ENCODE measurements at places on chromosomes 13 and 19.
A peak's percentile ranks its signal among the peaks of the same experiment; 100 is the strongest.

GRCh38 chr19:4709440-4710280, 14.0 kb downstream of the DPP9 start:
- no peak for DNase-seq

DNA sequence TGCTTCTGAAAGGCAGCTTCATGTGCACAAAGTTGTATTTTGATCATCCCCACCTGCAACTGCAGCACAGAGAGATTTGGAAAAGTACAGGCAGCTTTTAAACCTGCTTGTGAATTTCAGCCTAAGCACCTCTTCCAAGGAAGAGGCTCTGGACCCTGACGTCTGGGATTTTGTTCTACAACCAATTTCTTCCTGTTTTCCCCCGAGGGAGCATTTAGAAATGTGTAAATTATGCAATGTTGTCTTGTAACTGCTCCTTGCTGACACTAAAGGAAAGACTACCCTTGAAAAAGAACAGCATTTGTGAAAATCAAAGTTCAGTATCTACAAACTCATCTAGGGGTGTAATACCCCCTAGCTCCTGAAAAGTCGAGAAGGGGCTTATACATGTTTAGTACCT, 15.4 kb downstream of the MED26 start:
- DNase-seq, result no peak

GRCh38 chr13:52903320-52903719, 54.9 kb upstream of the PCDH8 start:
- no peak for DNase-seq

DNA sequence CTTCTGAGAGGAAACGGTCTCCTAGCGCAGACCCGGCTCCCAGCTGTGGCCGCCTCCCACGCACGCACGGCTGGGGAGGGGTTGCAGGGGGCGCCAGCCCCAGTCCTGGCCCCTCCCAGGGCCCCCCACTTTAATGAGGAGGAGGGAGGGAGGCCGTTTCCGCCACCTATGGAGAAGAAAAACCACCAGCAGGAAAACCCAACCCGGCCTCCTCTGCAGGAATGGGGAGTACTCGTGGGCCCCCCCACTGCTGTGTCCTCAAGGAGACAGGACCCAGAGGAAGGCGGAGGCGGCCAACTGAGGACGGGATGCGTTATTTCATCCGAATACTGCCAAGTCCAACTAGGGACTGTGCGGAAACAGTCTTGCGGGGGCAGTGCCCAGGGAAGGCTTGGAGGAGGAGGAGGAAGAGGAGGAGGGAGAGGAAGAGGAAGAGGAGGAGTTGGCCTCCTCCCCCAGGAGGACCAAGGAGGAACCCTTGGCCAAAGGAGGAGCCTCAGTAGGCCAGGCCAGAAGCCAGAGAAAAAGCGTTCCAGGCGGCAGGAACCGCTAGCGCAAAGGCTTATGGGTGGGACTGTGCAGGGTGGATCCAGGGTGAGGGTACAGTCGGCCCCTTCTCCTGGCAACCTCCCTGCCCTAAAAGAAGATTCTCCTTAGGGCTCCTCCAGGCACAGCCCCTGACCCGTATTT, 3.9 kb upstream of the SSBP4 start:
- no peak for DNase-seq

GRCh38 chr13:52894413-52894812, 46.0 kb upstream of the PCDH8 start:
- DNase-seq, result no peak

DNA sequence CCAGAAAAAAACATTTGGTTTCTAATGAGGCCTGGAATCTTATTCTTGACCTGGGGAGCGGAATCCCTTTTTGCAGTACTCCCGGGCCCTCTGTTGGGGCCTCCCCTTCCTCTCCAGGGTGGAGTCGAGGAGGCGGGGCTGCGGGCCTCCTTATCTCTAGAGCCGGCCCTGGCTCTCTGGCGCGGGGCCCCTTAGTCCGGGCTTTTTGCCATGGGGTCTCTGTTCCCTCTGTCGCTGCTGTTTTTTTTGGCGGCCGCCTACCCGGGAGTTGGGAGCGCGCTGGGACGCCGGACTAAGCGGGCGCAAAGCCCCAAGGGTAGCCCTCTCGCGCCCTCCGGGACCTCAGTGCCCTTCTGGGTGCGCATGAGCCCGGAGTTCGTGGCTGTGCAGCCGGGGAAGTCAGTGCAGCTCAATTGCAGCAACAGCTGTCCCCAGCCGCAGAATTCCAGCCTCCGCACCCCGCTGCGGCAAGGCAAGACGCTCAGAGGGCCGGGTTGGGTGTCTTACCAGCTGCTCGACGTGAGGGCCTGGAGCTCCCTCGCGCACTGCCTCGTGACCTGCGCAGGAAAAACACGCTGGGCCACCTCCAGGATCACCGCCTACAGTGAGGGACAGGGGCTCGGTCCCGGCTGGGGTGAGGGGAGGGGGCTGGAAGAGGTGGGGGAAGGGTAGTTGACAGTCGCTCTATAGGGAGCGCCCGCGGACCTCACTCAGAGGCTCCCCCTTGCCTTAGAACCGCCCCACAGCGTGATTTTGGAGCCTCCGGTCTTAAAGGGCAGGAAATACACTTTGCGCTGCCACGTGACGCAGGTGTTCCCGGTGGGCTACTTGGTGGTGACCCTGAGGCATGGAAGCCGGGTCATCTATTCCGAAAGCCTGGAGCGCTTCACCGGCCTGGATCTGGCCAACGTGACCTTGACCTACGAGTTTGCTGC, at the start of gene ICAM4:
TSS of gene ICAM4 (plus strand) at position 153 of the 935 bp plus-strand sequence. CDS start at position 211, 58 bp downstream.
- DNase-seq, result peak; percentile 51

- DNase-seq, result no peak
These were observed 40.6 kb downstream of the ZIC5 start for GRCh38 chr13:99930925-99931324.

DNA sequence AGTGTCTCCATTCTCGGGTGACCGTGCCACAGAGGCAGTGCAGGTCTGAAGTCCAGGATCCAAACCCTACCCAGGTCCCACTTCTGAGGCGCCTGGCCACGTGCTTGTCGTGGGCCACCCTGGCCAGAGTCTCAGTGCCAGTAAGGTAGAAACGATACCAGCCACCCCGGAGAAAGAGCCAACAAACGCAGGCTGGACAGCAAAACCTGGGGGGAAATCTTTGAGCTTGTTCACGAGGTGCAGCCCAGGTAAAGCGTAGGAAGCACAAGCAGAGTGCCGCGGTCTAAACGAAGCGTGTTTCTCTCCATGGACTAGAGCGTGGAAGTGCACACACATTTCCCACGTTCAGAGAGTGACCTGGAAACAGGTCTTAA, 95.6 kb downstream of the ATP11A start:
- DNase-seq, result no peak

GRCh38 chr19:8307400-8307964, 676 bp downstream of the CD320 start:
- peak; percentile 5 for DNase-seq

GRCh38 chr19:17332360-17332676, 2.3 kb downstream of the ANO8 start:
- no peak for DNase-seq

DNA sequence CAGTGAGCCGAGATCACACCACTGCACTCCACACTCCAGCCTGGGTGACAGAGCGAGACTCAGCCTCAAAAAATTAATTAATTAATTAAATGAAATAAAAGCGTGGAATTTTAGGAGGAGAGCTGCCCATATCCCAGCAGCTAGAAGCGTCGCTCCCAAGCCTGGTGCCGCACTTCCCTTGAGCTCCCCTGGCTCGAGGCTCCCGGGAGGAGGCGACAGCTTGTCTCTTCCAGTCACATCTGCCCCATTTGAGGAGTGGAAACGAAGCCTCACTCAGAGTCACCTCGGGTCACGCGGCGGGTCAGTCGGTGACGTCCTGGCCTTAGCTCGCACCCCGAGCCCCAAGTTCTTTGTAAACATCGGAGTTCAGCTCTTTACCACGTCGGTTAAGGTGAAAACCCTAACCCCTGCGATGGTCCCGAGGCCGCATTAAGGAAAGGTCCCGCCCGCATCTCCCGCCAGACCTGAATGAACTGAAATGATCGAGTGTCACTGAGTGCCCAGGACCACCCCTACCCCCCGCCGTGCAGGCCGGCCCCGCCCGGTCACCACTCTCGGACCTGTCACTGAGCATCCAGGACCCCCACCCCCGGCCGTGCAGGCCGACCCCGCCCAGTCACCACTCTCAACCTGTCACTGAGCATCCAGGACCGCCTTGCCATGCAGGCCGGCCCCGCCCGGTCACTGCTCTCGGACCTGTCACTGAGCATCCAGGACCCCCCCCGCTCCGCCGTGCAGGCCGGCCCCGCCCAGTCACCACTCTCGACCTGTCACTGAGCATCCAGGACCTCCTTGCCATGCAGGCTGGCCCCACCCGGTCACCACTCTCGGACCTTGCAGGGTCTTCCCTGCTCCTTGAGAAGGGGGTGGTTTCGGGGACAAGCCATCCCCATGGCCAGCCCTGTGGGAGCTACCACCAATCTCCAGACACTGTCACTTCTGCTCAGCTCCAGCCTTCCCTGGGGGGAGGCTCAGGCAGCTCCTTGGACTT, 176.9 kb downstream of the KDM4B start:
- no peak for DNase-seq

DNA sequence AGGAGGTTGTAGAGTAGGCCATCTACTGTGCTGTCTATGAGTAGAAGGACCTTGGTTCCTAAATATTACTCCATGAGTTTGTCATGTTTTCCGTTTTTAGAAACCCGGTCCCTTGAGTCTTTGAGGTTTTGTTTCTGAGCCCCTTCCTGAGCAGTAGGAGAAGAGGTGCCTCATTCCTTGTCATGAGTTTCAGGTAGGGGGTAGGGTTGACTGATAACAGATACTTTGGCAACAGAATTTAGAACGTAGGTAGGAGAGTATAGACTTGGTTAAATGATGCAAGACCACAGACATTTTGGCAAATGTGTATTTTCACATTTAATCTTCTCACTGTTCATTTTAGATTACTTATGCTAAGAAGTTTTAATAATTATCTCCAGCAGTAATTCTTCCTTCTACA, 24.6 kb downstream of the LMO7 start:
- no peak for DNase-seq

- DNase-seq, result no peak
These were observed 74.8 kb downstream of the COL4A1 start for GRCh38 chr13:110232142-110232541.

- no peak for DNase-seq
These were observed 135.1 kb downstream of the GPC6 start for GRCh38 chr13:93361703-93362102.

GRCh38 chr19:4386041-4386782, 14.1 kb downstream of the SH3GL1 start:
- DNase-seq, result no peak

DNA sequence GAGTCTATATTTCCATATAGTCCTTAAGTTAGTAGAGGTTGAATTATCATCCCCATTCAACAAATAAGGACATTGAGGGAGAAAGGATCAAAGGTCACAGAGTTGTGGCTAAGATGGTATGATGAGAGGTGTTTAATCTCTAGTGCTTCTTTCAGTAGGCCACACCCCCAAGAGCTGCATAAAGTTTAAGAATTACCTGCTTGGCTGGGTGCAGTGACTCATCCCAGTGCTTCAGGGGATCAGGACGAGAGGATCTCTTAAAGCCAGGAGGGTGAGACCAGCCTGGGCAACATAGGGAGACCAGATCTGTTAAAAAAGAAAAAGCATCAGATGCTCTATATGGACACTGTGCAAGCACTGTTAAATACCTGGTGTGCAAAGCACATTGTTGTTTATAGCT, 560.0 kb upstream of the KLHL1 start:
- DNase-seq, result no peak

DNA sequence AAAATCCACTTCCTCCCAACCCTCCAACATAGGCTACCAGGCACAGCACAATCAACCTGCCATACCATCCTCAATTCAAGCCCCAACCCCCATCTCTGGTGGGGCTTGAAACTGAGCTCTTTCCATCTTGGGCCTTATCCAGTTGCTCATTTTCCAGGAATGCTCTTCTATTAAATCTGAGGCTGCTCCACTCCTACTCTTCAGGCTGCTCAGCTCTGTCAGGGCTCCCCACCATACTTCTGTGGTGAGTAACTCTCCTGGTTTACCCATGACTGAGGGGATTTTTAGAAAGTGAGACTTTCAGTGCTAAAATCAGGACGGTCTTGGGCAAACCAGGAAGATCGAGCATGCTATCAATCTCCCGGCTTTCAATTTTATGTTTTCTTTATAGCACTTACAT, 512.8 kb downstream of the LMO7 start:
- no peak for DNase-seq

DNA sequence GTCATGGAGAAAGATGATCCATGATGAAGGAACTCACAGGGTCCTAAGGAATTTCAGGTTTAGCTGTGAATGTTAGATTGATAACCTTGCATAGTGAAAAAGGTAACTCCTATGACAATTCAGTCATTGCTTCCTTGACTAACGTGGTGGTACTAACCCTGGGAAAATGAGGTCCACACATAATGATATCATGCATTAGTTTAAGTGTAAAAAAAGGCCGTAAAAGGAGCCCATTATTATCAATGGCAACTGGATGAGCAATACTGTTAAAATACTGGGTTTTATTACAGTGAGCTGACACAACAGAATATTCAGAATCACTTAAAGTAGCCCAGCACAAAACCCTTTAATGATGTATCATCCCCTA, 515.4 kb downstream of the DCT start:
- no peak for DNase-seq

DNA sequence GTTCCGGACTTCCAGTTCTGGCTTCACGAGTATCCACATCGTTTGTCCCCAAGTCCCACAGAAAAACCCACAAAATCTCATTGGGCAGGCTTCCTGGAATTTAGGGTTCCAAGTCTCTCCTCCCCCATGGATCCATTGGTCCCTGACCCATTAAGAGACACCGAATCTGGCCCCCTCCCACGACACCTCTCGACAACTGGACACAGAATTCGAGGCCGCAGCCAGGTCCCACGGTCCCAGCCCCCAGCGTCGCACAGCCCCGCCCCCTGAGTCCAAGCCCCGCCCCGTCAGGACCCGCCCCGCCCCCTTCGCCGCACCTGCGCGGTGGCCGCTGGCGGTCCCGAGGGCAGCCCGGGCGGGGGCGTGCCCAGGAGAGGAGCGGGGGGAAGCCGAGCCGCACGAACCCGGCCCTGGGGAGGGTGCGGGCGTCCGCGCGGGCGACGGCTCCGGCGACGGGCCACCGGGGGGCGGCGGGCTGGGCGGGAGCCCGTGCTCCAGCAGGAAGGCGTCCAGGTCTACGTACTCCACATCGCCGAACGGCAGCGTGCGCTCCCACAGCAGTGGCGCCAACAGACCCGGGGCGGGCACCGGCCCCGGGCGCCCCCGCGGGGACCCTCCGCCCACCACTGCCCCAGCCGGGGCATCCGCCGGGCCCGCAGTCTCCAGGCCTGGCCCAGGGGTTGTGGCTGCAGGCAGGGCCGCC, 1.8 kb downstream of the DBP start:
- peak; percentile 69 for DNase-seq

DNA sequence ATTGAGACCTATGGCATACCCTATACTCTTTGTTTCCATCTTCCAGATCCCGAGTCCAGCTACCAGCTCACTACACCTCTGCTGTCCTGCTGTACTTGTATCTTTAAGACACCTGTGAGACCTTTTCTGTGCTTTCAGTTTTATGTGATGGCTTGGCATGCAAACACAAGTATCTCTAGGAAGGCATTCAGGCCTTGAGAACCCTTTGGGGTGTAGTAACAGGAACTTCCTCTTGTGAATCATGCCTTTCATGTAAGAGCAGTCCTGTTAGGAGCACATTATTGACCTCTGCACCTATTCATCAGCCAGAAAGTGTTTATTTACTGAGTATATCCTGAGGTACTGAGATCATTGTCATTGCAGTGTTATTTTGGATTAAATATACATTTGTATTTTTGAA, 87.0 kb upstream of the HTR2A start:
- no peak for DNase-seq

GRCh38 chr13:48233046-48233888, at the start of gene ITM2B:
Gene ITM2B (plus strand): TSS chr13:48233206. CDS start chr13:48233361, 155 bp downstream.
- peak; percentile 70 for DNase-seq

- DNase-seq, result no peak
These were observed 12.5 kb downstream of the TNNT1 start for GRCh38 chr19:55136399-55137102.

All from activated naive CD4-positive, alpha-beta T cell treated with anti-CD3 and anti-CD28 coated beads for 36 hours (primary cell).